Activated CD4-positive, CD25-positive, alpha-beta regulatory T cell treated with anti-CD3 and anti-CD28 coated beads, Interleukin-2, amount 50 U/mL, for 24 hours (primary cell): ENCODE measurements at places on chromosomes 2 and 18.

DNA sequence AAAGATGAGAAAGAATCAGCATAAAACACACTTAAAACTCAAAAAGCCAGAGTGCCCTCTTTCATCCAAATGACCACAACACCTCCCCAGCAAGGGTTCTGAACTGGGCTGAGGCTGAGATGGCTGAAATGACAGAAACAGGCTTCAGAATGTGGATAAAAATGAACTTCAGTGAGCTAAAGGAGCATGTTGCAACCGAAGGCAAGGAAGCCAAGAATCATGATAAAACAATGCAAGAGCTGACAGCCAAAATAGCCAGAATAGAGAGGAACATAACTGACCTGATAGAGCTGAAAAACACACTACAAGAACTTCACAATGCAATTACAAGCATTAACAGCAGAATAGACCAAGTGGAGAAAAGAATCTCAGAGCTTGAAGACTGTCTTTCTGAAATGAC is 12.2 kb upstream of the PSMA8 start:
- no peak for ATAC-seq

DNA sequence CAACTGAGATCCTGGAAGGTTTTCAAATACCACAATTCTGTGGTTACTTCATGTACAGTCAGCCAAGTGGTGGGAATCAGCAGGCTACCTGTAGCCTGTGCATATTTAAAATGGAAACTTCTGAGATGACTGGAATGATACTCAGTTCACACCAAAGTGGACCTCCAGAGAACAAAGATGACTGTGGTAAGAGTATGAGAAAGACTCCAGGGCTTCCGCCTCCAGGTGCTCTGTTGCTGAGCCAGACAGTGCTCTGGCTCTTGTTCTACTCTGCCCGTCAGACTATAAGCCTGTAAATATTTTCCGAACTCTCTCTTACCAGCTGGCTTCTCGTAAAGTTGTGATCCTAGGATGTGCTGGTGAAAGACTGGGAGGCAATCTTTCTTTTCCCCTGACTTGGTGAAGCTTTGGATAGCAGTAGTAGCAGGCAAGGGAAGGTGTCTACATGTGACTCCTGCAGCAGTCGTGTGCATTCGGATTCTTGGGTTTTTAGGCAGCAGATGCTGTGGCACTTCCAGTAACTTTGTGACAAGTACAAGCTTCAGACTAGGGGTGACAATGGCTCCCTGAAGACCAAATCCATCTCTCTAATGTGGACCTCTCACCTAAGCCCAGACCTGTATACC is 23.1 kb downstream of the ST3GAL5 start:
- ATAC-seq: peak; percentile 87

DNA sequence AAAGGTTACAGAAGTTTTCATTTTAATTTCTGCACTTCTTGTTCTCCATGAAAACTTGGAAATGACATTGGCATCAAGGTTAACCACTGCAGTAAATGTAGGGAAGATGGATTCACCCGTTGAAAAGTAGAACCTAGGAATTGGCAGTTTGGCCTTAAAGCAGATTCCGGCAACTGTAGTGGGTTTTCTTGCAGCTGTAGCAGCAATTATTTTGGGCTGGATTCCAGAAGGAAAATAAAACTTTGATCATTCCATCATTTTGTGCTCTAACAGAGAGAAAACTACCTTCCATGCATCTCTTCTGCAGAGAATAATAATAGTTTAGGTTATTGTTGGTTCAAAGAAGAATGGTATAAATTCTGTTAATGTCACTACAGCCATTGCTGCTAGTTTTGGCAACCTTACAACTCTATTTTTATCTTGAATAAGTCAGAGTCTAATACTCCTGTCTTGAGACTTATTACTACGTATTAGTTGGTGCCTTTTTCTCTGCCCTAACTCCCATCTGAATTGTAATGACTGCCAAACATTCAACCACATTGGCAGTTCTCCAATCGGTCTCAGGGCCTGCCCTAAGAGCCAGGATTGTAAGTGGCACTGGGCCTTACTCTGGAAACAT is 178.1 kb upstream of the PIEZO2 start:
- ATAC-seq: no peak

GRCh38 chr2:47056868-47057686 is 98.0 kb downstream of the STPG4 start:
- ATAC-seq: no peak

GRCh38 chr2:163231666-163232065 is 393.1 kb upstream of the KCNH7 start:
- no peak for ATAC-seq

DNA sequence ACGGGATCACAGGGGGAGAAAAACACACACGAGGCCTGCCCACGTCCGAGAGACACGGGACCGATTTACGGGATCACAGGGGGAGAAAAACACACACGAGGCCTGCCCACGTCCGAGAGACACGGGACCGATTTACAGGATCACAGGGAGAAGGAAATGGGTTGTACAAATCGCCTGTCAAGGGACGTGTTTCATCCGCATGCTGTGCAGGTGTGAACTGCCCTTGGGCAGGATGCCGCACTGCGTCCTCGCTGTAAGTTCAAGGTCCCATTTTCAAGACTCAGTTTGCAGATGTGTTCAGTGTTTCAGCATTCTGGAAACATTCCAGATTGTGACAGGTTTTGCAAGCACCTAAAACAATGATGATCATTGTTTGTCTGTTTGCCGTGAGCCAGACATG is 2.3 kb upstream of the KCNG2 start:
- no peak for ATAC-seq

GRCh38 chr2:5915881-5916310 is 223.7 kb downstream of the SOX11 start:
- no peak for ATAC-seq

DNA sequence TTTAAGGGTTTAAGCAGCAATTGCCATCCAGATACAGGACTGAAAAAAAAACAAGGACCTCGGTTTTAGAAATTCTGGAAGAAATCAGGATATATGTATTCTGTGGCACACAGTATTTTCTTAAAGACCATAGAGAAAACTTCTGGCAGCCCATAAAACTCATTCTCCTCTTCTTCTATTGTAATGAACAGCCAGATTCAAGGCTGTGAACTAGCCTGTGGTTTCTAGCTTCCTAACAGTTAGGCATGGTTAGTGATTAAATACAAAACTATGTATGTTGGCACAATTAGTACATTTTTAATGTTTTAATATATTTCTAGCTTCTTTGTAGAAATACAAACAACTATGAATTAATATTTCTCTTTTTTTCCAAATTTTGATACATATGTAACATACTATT is 555.7 kb downstream of the DSC3 start:
- ATAC-seq: no peak

GRCh38 chr2:16197504-16198147 is 257.3 kb downstream of the MYCN start:
- ATAC-seq: no peak

GRCh38 chr2:109402980-109403840 is 210.6 kb downstream of the SEPTIN10 start:
- no peak for ATAC-seq
